Vagina (tissue), 2 donors: ENCODE measurements at places on chromosomes 6 and 20. TPM values are rescaled to one million over a fixed set of nuclear protein-coding genes. Genes with fewer than 3 reads are reported as not detected.

GRCh38 chr6:13472976-13473767 is 14.2 kb downstream of the GFOD1 start:
- H3K27ac ChIP-seq, result no peak overlapping the region
- no peaks in the 10 kb centered on the region for H3K27me3 ChIP-seq
- DNase-seq, result peak; percentile 83
- no peak overlapping the region for H3K4me3 ChIP-seq
- peaks cover 13% of the 10 kb centered on the region for H3K4me1 ChIP-seq
- no peaks in the 10 kb centered on the region for H3K36me3 ChIP-seq

- H3K27ac ChIP-seq, result peak overlapping the region; percentile 90
- H3K4me1 ChIP-seq, result peaks cover 46% of the 10 kb centered on the region
- H3K27me3 ChIP-seq, result no peaks in the 10 kb centered on the region
- no peak overlapping the region for H3K4me3 ChIP-seq
- DNase-seq, result peak; percentile 83
- no peaks in the 10 kb centered on the region for H3K36me3 ChIP-seq
Observed at GRCh38 chr6:169161572-169162167, 92.0 kb downstream of the THBS2 start.

The EPHA7 gene
- total RNA-seq, result 2.7 TPM

DNA sequence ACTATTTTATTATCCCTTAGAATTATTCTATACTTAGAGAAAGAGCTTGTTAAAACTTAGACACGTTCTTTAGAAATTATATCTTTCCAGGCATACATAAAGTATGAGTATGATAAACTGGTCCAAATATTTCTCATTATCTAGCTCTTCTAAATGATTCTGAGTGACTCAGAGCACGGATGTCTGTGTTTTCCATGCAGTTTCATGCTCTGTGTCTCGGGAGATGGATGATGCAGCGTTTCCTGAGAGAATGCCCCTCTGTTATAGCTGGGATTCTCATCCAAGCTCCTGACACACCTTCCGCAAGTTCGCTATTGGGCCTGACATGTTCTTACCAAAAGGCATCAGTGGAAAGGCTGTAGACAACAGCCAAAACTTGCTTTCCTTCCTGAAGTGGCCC is 19.3 kb downstream of the SIRT5 start:
- H3K4me3 ChIP-seq, result no peak overlapping the region
- H3K27me3 ChIP-seq, result no peaks in the 10 kb centered on the region
- no peaks in the 10 kb centered on the region for H3K4me1 ChIP-seq
- DNase-seq, result no peak
- H3K27ac ChIP-seq, result no peak overlapping the region
- peaks cover 44% of the 10 kb centered on the region for H3K36me3 ChIP-seq

DNA sequence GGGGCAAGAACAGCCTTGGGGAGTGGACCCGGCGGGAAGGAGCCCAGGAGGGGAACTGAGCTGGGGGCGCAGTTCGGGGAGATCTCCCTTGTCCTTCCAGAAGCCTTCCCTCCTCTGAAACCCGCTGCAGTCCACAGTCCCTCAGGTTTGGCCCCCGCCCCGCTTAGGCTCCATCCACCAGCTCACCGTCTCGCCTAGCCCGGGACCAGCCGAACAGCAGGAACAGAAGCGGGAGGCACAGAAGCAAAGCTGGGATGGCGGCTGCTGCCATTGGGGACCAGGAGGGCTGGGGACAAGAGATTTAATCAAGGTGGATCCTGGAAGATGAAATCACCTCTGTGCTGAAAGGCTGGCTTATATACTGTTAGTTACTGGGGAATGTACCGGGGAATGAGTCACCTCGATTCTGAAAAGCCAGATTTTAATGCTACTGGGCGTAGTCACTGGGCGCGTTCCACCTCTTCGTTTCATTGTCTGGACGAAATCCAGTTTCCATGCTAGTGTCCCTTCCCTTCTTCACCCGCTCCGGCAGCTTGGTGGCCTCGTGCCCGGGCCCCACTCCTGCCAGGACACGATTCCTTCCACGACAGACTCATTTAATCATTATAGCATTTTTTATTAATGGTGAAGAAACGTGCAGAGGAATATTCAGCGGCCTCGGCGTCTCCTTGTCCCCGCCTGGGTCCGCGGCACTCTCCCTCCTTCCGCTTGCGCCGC is at the start of gene RAET1L:
Gene RAET1L, minus strand, starts transcription at position 332 of the 717 bp plus-strand sequence. Its CDS starts 61 bp downstream, at position 271.
- H3K4me1 ChIP-seq, result peaks cover 19% of the 10 kb centered on the region
- no peak within 1 kb of the TSS for H3K27ac ChIP-seq
- H3K36me3 ChIP-seq, result no peaks in the 10 kb centered on the region
- peak within 1 kb of the TSS; percentile 30 for H3K4me3 ChIP-seq
- no peak for DNase-seq

DNA sequence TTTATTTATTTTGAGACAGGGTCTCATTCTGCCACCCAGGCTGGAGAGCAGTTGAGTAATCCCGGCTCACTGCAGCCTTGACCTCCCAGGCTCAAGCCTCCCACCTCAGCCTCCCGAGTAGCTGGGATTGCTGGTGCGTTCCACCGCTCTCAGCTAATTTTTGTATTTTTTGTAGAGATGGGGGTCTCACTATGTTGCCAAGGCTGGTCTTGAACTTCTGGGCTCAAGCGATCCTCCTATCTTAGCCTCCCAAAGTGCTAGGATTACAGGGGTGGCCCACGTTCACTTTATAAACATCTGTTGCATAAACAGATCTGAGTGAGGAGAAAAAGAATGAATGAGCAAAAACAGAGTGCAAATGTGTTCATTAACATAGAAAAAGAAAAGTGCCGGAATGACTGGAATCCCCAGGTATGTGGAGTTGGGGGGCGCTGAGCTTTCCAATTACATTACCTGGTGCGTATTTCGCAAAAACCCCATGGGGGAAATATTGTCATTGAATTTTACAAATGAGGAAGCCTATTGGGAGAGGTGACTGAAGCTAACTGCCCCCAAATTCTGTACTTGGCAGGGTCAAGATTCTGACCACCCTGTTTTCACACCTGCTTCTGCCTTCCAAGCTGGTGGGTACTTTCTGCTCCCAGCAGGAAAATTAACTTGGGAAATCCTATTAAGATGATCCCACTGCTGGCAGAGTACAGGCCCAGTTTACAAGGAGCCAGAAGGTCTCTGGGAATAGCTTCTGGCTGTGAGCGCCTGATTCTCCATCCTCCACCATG is 207.7 kb upstream of the JARID2 start:
- H3K36me3 ChIP-seq, result no peaks in the 10 kb centered on the region
- no peak overlapping the region for H3K27ac ChIP-seq
- no peak for DNase-seq

DNA sequence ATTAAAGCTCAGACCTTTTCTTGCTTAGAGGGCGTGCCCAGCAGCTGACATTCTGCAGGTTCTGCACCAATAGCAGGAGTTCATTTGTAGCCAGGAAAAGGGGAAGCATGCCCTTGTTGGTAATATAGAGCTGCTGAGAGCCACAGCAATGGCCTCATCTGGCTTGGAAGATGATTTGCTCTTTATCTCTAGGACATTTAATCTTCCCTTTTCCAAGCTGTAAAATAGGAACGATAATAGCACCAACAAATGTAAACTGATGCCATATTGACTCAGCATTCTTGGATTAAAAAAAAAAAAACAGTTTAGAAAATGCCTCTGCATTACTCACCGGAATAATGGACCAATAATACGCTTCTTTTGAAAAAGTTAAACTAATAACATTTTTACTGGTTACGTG is 93.4 kb upstream of the SLC2A12 start:
- no peak overlapping the region for H3K4me3 ChIP-seq
- no peaks in the 10 kb centered on the region for H3K36me3 ChIP-seq
- peaks cover 10% of the 10 kb centered on the region for H3K4me1 ChIP-seq
- peak overlapping the region; percentile 68 for H3K27ac ChIP-seq
- DNase-seq, result no peak

The KCNK15 gene
- total RNA-seq, result 1.5 TPM

GRCh38 chr20:16953858-16954257 is 205.7 kb downstream of the OTOR start:
- DNase-seq, result no peak
- H3K4me1 ChIP-seq, result no peaks in the 10 kb centered on the region
- H3K27me3 ChIP-seq, result no peaks in the 10 kb centered on the region
- H3K4me3 ChIP-seq, result no peak overlapping the region
- no peak overlapping the region for H3K27ac ChIP-seq

The LY86 gene
- 4.9 TPM for total RNA-seq

GRCh38 chr6:42467651-42468050 is 15.9 kb upstream of the TRERF1 start:
- H3K27me3 ChIP-seq, result no peaks in the 10 kb centered on the region
- H3K36me3 ChIP-seq, result no peaks in the 10 kb centered on the region
- H3K27ac ChIP-seq, result no peak overlapping the region
- H3K4me1 ChIP-seq, result no peaks in the 10 kb centered on the region

The BPIFB2 gene
- total RNA-seq, result not detected

GRCh38 chr6:112594886-112595594 is 247.9 kb downstream of the RFPL4B start:
- DNase-seq, result no peak
- no peaks in the 10 kb centered on the region for H3K36me3 ChIP-seq
- H3K4me1 ChIP-seq, result no peaks in the 10 kb centered on the region
- H3K4me3 ChIP-seq, result no peak overlapping the region

The VWA7 gene
- total RNA-seq, result 0.74 TPM

- H3K4me1 ChIP-seq, result peaks cover 16% of the 10 kb centered on the region
- no peaks in the 10 kb centered on the region for H3K27me3 ChIP-seq
- no peak for DNase-seq
- H3K4me3 ChIP-seq, result no peak overlapping the region
- peaks cover 31% of the 10 kb centered on the region for H3K36me3 ChIP-seq
Observed at GRCh38 chr6:42239333-42239732, 21.7 kb upstream of the MRPS10 start.

- H3K27me3 ChIP-seq, result no peaks in the 10 kb centered on the region
- H3K4me1 ChIP-seq, result no peaks in the 10 kb centered on the region
- DNase-seq, result no peak
- no peak overlapping the region for H3K4me3 ChIP-seq
Observed at GRCh38 chr20:18727032-18727508, 86.5 kb upstream of the SCP2D1 start.

GRCh38 chr6:147643341-147644200 is 135.1 kb downstream of the SAMD5 start:
- DNase-seq, result no peak
- no peaks in the 10 kb centered on the region for H3K27me3 ChIP-seq
- no peak overlapping the region for H3K4me3 ChIP-seq
- no peaks in the 10 kb centered on the region for H3K4me1 ChIP-seq
- no peaks in the 10 kb centered on the region for H3K36me3 ChIP-seq
- no peak overlapping the region for H3K27ac ChIP-seq

GRCh38 chr6:29628419-29629281 is 4.3 kb downstream of the GABBR1 start:
- no peaks in the 10 kb centered on the region for H3K36me3 ChIP-seq
- DNase-seq, result no peak
- H3K4me3 ChIP-seq, result peak overlapping the region; percentile 69
- no peaks in the 10 kb centered on the region for H3K27me3 ChIP-seq

DNA sequence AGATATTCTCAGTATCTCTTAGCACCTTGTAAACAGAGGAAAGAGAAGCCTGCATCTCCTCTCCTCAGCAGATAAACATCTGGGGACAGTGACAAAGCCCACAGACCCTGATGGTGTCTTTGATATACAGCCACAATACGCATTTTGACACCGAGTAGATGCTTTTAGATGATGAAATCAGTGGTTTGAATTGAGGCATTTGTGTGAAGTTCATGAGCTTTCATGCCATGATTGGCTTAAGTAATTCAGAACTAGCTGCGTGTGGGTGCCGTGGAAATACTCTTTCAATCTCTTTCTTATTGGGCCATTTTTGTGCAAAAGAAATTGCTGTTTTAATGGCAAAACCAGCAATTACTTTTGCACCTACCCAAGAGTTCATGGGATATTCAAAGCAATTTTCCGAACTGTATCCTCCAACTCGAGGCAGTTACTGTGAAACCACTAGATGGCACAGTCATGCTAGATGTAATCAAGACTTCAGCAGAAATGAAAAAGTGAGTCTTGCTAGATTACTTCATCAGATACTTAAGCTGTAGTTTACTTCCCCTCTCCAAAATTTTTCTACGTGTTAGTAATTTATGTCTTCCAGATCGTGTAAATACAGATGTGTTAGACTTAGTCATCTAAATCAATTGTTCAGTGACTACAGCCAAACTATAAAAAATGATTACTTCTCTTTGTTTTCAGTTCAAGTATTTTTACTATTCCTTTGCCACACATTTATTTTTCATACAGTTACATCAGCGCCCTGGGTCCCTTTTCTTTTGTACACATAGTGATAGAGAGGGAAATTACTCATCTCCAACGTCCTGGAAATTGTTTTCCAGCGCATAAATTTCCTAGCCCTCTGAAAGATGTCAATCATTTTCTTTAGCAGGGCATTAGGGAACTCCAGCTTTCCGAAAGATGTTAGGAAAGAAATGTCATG is 49.4 kb downstream of the IYD start:
- peaks cover 13% of the 10 kb centered on the region for H3K4me1 ChIP-seq
- H3K27ac ChIP-seq, result peak overlapping the region; percentile 58
- no peak for DNase-seq
- peak overlapping the region; percentile 36 for H3K4me3 ChIP-seq
- H3K36me3 ChIP-seq, result no peaks in the 10 kb centered on the region

DNA sequence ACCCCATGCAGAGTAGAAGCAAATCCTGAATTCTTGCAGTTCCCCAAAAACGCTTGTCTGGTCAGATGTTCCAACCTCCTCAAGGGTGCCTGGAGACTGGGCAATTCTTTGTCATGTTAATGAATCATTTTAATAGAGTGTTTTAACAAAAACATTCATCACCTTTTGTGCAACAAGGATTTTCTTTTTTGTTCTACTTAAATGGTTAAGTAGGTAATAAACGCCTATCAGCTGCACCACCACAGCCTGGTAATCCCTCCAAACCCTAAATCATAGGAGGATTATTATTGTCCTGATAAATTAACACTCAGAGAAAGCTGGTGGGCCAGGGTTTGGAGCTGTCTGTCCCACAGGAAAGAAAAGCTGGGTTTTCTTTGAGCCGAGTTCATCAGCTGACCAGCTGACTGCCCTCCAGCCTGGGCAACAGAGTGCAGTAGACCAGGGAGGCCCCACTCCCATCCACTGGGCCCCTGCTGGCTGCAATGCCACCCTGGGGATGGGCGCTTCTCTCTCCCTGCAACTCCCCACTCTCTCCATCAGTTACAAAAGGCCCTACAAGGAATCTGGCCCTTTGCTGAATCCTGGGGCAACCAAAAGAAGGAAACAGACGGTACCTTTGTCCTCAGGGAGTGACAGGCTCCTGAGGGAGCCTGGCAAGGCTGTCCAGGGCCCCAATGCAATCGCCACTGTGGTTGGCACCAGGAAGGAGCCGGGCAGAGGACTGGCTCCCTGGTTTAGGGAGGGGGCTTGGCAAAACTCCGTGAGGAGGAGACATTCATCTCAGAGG is 23.1 kb upstream of the BMP7 start:
- peaks cover 14% of the 10 kb centered on the region for H3K4me1 ChIP-seq
- DNase-seq, result no peak
- H3K4me3 ChIP-seq, result no peak overlapping the region
- H3K36me3 ChIP-seq, result no peaks in the 10 kb centered on the region
- no peaks in the 10 kb centered on the region for H3K27me3 ChIP-seq
- H3K27ac ChIP-seq, result no peak overlapping the region

GRCh38 chr20:59817846-59818615 is 115.4 kb downstream of the SYCP2 start:
- H3K4me3 ChIP-seq, result no peak overlapping the region
- H3K36me3 ChIP-seq, result no peaks in the 10 kb centered on the region
- no peak for DNase-seq
- H3K4me1 ChIP-seq, result peaks cover 7% of the 10 kb centered on the region
